ENCODE measurements at places on chromosomes 2 and 18.
A peak's percentile ranks its signal among the peaks of the same experiment; 100 is the strongest.

DNA sequence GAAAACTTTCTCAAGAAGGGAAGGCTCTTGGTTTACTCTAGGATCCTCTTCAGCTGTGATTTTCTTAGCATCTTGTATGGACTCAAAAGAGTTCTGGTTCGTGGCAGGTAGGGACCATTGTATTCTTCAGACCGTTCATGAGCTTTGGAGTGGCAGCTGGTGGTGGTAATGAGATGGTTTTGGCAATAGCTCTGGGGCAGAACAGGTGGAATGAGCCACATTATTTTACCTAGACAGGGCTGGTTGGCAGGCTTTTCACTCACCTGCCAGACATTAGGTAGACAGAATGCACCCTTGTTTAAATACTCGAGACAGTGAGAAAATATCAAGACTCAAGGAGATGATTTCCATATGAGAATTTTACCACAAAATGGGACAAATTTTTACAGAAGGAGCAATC, 26.2 kb upstream of the MGAT5 start:
- no peak for DNase-seq

DNA sequence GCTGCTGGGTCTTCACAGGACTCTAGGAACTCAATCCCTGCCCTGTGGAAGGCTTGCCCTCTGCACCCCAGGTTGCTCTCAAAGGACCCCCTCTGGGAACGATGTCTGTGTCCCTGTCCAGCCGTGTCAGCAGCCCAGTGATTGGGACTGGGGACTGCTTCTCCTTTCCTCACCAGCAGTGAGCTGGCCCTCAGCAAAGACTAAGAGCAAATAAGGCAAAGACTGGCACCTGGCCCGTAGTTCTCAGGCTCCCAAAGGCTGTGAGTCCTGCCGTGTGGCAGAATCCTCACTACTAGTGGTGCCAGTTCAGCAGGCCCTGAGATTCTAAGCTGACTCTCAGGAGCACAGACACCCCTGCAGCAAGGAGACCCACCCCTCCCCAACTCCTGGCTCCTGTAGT, 47.8 kb downstream of the TMEM163 start:
- no peak for DNase-seq

DNA sequence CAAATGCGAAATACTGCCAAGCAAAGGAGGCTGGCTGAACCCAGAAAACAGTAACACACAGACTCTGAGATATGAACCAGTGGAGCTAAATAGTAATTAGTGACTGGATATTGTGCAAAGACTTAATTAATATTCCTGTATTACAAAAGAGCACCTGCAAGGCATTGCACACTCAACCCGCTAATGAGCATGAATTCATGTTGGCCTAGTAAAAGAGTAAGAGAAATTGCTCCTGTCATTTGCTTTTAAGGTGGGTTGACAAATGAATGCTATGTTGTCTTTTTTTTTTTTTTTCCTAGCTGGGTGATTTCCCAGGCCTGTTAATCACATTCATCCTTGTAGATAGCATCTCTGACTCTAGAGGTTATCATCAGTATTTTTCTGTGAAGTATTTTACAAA, 87.0 kb upstream of the CERS6 start:
- no peak for DNase-seq

- peak; percentile 3 for DNase-seq
These were observed 479.7 kb downstream of the PARD3B start for GRCh38 chr2:205024822-205025518.

DNA sequence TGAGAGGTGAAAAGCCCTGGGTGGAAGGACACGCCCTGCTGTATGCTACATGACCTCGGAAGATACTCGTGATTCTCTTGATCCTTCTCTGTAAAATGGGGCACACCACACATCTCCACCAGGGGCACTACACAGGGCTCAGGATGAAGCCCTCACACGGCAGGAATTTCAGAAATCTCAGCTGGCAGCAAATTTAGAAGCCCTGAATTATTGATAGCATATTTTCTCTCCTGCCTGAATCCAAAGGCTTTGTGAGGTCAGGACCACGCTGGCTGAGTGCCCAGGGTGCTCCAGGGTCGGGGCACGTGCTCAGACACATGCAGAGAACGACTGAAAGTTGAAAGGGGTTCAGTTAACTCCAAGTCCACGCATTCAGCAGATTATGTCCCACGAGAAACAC, 42.1 kb upstream of the GALR1 start:
- DNase-seq: peak; percentile 82

DNA sequence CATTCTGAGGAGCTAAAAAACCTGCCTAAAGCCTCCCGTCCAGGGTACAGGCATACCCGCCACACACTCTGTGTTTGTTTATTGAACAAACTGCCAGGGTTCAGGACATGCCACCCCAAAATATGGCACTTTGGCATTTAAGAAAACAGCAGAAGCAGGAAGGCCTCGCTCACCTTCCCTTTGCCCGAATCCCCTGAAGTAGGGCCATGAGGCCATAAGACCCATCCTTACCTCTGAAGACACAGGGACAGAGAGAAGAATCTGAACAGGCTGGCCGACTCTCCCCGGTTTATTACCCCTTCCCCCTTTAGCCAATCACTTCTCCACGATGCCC, 1.7 kb upstream of the NEURL3 start:
- no peak for DNase-seq

DNA sequence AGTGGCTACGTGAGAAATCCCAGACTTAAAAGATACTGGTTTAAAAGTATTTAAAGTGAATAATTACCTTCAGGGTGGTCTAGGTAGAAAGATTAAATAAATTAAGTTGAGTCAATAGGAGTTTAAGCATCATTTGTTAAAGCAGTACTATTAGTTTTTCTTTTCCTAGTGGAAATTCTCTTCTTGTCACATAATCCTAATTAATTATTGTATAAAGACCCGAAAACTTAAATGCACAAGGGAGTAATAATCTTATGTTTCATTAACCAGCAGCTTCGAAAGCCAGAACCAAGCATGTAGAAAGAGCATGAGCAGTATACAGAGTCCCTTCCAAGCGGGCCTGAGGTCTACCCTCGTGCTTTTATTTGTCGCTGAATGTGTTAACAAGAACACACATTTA, 90.2 kb upstream of the SKOR2 start:
- no peak for DNase-seq

Data from inflammatory macrophage treated with lipopolysaccharide for 4 hours (primary cell).